ENCODE measurements at places on chromosomes 16 and 17.

- no peak for DNase-seq
Observed at GRCh38 chr17:4978726-4979125, 8.7 kb downstream of the CAMTA2 start.

DNA sequence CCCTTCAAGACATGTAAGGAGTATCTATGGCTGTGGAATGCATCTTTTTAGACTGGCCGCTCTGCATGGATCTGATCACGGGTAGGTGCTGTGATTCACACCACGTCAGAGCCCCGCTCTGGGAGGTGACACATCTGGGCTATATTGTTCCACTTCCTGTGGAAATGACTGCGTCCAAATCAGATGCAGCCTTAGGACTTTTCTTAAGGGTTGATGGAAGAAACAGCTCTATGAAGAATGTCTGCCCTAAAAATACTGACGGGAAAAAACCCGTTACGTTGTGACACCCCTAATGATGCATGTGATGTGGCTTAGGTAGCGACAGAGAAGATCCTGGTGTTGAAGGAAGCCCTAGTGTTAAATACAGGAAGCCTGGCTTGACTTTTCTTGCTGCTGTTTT is 12.2 kb downstream of the BANP start:
- DNase-seq, result no peak

DNA sequence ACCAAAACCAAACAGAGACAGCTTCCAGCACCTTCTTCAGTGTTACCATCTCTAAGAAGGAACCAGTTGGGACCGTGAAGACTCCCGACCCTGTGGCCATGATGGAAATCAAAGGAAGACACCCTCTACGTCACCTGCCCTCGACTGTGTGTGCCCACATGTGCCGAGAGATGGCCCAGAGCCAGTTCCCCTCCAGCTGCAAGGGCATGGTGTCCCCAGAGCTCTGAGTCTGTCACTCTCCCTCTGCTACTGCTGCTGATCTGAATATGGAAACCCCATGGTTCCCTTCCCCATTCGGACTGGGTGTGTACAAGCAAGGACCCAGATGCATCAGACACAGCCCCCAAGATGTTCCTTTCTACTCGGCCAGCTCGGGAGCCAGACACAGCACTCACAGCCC is 76.4 kb downstream of the SOCS1 start:
- DNase-seq, result no peak

- DNase-seq, result no peak
Observed at GRCh38 chr17:12316021-12316420, 295.3 kb downstream of the MAP2K4 start.

DNA sequence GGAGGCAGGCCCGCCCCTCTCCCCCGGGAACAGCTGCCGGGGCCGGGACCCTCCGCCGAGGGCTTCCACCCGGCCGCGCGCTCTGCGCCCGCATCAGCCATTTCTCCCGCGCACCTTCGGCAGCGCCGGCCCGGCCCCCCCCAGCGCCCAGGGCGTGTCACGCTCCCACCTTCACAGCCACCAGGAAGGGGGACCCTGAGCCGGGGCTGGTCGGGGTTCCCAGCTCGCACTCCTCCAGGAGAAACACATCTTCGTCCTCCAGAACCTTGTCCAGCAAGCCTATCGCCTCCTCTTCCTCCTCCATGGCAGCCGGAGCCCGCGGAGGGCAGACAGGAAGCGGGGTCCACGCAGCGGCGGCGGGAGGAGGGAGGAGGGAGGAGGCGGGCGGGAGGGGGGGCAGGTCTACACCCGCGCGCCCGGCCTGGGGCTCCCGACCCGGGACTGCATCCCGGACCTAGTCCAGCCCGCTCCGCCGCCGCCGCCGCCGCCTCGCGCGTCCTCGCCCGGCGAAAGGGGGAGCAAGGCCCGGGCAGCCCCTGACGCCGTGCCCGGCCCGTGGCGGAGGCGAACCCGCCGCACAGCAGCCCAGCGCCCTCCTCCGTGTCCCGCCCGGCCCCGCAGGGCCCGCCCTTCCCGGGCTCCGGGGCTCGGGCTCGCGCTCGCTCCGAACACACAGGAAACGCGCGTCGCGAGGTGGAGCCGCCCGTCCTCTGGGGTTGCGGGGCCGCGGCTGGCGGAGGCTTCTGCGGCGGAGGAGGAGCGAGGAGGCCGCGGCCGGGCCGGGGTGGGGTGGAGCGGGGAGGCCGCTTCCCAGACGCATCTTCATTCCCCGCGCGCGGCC is 70.8 kb downstream of the ABR start:
- peak; percentile 46 for DNase-seq

- no peak for DNase-seq
Observed at GRCh38 chr16:54284931-54285413, 1.6 kb downstream of the IRX3 start.

- peak; percentile 76 for DNase-seq
Observed at GRCh38 chr17:50200457-50201275, 765 bp downstream of the COL1A1 start.

GRCh38 chr16:17246974-17247732 is 223.6 kb downstream of the XYLT1 start:
- no peak for DNase-seq

DNA sequence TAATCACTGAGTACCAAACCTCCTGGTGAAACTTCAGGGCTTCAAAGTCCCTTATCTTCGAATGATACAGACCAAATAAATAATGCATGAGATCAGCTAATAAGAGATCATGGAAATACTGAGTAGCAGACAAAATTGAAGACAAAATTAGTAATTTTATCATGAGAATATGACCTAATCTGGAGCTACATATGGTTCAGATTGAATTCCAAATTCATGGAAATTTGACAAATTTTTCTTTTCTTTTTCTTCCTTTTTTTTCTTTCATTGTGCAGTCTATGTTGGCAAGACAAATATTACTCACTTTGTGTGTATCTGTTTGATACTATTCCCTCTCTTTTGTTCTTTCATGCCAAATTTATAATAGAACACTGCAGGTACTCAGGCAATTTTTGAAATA is 218.1 kb upstream of the KCNJ16 start:
- no peak for DNase-seq

- DNase-seq, result peak; percentile 30
Observed at GRCh38 chr17:49851387-49852291, 3.8 kb upstream of the TAC4 start.

- no peak for DNase-seq
Observed at GRCh38 chr17:12133183-12133582, 112.5 kb downstream of the MAP2K4 start.

DNA sequence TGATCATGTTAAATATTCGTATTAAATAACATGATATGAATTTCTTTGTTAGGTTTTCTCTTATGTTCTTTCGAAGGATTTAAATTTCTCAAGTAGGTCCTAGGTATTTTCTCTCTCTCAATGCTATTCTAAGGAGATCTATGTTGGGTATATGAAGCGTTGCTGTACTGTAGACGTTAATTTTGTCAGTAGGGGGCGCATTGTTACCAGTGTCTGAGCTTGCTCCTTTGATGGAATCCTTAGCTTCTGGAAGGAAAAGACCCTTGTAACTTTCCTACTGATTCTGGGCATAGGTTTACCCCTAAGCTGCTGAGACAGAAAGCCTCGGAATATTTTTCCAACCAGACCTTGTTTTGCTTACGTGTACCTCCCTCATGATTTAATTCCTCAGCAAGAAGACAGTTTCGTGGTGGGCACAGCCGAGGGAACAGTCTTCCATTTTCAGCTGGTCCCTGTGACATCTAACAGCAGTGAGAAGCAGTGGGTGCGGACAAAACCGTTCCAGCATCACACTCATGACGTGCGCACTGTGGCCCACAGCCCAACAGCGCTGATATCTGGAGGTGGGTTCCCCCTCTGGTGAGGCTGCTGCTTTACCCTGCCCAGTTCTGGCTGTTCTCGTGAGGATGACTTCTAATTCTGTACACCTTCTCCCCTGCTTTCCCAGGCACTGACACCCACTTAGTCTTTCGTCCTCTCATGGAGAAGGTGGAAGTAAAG is 17.9 kb downstream of the UTP4 start:
- DNase-seq, result no peak

DNA sequence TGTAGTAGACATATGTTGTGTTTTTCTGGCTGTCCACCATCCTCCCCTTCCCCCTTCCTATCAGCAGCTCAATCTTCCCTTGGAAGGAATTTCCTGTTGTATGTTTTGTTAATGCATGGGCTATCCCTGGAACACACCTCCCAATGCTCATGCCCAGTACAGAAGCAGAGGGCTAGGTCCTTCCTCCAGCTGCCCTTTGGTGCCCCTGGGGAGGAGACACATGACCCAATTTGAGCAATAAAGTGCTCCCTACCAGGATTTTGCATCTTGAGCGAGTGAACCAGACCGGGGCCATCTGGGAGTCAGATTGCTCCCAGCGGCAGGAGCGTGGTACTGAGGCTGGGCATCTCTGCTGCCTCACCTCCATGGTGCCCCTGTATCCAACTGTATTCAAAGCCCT is 141.5 kb upstream of the MED13 start:
- no peak for DNase-seq

DNA sequence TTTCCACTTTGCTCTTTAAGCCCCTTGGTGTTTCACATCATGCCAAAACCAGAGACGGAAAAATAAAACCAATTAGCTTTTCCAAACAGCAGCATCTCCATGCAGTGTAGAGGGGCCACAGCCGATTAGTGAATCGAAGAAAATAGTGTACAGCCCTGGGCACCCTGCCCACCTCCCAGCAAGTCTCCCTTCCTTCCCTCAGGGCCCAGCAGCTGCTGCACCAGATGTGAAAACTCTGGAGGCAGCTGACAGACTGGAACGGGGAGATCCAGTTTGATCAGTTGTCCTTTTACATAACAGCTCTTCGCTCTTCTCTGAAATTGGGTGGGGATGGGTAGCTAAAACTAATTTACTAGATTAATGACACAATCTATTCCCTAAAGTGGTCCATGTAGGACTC is 19.3 kb downstream of the TMEM11 start:
- no peak for DNase-seq

- no peak for DNase-seq
Observed at GRCh38 chr17:75173526-75173925, 9.2 kb downstream of the SUMO2 start.

GRCh38 chr16:55329791-55330428 is 5.9 kb downstream of the IRX6 start:
- no peak for DNase-seq

DNA sequence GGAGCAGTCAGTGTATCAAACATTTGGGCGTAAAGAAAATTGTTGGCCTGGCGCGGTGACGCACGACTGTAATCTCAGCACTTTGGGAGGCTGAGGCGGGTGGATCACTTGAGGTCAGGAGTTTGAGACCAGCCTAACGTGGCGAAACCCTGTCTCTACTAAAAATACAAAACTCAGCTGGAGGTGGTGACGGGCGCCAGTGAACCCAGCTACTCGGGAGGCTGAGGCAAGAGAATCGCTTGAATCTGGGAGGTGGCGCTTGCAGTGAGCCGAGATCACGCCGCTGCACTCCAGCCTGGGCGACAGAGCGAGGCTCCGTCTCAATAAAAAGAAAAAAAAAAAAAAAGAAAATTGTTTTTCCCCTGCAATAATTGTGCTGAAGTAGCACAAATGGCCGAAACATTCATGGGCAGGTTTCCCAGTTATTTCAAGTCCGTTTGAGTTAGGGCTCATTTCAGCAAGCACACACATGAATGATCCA is 1.4 kb downstream of the GCSH start:
- DNase-seq, result no peak

DNA sequence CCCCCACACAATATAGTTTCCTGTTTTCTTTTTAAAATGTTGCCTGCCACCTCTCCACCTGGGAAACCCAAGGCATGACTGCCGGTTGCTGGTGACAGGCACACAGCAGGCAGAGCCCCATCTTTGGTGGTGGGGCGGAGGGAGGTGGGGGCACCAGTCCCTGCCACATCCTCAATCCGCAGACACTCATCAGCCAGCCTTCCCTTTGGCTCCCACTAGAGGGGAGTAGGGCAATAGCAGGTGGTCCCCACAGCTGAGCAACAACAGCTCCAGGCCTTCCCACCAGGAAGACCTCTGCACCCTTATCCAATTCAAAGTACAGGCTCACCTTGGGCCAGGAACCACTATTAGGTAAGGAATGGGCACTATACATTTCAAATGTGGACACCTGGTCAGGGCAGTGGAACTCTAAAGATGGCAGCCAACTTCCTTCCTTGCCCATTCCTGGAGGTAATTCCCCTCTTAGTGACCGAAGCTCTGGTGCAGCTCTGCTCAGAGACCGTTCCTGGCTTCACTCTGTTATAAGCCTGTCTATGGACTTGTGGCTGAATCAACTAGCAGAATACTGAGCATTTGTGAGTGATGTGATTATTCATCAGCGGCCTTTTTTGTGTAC is 13.9 kb downstream of the RECQL5 start:
- no peak for DNase-seq

DNA sequence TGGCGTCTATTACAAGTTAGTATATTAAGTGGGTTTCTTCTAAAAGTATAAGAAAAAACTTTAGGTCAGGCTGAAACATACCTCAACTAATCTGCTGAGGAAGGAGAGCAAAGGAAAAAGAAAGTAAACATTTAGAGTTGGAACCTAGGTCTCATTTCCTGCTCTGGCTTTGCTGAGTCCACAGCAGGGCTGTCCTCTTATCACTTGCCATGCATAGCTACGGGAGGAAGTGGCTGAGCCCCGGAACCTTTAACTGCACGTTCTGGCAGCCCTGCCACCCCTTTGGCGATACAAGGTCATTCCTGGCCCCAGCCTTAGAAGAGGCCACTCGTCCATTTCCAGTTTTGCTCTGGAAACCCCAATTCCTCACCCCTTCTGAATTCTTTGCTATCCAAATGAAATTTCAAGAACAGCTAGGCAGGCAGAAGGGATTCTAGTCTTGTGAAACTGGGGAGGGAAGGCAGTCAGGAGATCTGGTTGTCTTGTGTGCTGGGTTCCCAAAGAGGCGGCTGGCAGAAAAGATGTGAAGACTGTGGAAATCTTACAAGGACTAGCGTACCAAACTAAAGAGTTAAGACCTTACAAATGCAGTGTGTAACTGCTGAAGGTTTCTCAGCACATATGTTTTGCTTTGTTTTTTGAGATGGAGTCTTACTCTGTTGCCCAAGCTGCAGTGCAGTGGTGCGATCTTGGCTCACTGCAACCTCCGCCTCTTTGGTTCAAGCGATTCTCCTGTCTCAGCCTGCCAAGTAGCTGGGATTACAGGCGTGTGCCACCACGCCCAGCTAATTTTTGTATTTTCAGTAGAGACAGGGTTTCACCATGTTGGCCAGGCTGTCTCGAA is 19.1 kb downstream of the WIPI1 start:
- no peak for DNase-seq

GRCh38 chr17:46862949-46863348 is 11.6 kb downstream of the WNT9B start:
- no peak for DNase-seq

- no peak for DNase-seq
Observed at GRCh38 chr16:50442221-50442620, 73.4 kb upstream of the BRD7 start.
